ENCODE measurements at places on chromosomes 1 and 21.

- no peak for DNase-seq
Measured at GRCh38 chr1:53288002-53288789, 39.7 kb downstream of the LRP8 start.

DNA sequence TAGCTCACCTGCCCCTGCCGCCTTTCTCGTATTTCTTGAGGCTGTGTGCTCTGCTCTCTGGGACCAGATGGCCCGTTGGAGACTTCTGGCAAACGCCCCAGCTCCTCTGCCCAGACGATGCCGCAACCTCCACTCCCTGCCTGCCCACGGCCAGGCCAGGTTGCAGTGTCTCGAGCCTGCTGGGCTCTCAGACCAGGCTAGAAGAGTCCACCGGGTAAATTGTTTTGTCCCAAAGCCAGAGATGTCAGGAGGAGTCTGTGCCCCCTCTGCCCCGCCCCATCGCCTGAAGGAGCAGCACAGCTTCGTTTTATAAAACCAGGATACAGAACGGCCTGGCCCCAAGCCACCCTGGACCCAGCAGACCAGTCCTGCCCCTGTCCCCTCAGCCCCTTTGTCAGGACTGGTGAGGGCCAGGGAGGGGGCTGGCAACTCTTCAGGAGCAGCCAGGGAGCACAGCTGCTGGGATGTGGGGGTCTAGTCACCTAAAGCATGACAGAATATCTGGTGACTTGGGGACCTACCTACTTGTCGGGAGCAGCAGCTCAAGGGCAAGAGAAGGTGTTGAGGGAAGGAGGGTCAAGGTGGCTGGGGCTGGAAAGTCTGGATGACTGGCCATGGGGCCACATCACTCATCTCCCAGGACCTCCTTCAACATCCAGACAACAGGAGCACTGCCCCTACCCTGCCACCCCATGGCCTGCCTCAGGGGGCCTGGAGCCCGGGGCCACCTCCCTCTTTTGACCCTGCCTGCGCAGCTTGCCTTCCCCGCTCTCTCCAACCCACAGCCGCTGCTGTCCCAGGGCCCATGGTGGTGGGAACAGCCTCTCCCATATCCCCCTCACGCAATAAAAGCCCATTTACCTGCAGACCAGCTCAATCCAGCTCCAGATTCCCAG is 33.9 kb upstream of the LBR start:
- DNase-seq: no peak

- DNase-seq: no peak
Measured at GRCh38 chr1:38487396-38487795, 372.2 kb downstream of the RRAGC start.

GRCh38 chr1:56825436-56825835 is 6.2 kb upstream of the FYB2 start:
- no peak for DNase-seq

- DNase-seq: peak; percentile 67
Measured at GRCh38 chr1:40802078-40802741, 18.6 kb downstream of the KCNQ4 start.
